GM04503 (cell line): ENCODE measurements at places on chromosomes 3 and 15.

DNA sequence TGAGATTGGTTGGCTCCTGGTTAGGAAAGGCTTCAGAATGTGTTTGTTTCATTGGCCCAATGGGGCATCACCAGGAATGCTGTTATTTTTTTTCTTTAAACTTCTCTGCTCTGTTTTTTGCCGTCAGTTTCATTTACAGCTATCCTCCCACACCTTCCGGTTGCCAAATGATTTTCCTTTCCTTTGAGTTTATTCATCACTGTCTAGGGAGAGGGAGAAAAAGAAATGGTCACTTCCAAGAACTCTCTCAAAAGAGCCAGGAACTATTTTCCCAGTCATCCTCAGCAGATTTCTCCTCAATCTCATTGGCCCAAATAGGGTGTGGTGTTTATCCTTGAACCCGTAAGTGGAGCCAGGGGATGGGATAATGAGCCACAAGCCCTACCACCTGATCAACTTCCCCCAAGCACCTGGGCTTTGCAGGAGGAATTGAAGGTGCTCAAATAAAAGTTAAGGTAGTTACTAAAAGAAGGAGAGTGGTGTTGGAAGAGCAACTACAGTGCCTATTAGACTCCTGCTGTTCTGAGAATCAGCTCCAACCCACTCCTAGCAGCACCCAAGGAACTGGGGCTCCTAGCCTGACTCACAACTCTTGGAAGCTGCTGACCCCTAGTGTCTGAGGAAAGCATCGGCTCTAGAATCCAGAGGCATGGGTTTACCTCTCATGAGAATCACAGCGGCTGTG lies 183.8 kb upstream of the IL12A start:
- DNase-seq, result no peak

GRCh38 chr15:84883916-84884781 lies at the start of gene SLC28A1:
TSS of gene SLC28A1 (plus strand) at chr15:84884662. CDS start at chr15:84887761, 3,099 bp downstream.
- DNase-seq, result no peak

- DNase-seq, result no peak
These were observed 135.1 kb upstream of the SEMA6D start for GRCh38 chr15:47582233-47582632.

- DNase-seq, result no peak
These were observed 813.1 kb downstream of the NAALADL2 start for GRCh38 chr3:175672119-175672689.

DNA sequence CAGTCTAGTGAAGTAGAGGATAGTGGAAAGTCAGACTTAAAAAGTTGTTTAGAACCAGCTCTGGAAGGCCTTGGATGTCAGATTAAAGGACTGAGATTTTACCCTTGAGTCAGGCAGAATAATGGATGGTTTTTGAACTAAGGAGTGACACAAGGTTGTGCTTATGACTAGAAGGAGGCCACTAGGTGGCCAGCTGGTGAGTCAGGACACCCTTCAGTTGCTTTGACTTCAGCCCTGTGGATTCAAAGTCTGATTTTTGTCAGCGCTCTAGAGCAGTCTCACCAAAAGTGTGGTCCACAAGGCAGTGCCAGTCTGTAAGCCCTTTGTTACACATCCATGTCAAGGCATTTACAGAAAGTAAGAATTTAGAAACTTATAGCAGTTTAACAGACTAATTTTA lies 3.8 kb upstream of the GABPB1 start:
- no peak for DNase-seq

GRCh38 chr15:59491062-59491461 lies 53.1 kb downstream of the FAM81A start:
- no peak for DNase-seq

DNA sequence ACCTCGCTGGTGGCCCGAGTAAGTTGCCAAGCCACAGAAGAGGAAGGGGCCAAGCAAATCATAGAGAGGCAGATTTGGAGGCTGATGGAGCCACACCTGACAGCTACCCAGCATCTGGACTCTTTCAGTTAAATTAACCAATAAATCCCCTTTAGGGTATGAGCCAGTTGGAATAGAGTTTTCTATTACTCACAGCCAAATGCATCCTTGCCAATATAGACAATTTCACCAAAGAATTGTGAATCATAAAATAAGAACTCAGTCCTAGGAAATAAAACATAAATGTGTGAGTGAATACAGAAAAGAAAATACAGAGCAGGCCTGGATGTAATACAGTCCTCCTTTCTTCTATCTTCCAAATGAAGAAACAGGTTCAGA lies 161.6 kb upstream of the ANKRD28 start:
- no peak for DNase-seq

DNA sequence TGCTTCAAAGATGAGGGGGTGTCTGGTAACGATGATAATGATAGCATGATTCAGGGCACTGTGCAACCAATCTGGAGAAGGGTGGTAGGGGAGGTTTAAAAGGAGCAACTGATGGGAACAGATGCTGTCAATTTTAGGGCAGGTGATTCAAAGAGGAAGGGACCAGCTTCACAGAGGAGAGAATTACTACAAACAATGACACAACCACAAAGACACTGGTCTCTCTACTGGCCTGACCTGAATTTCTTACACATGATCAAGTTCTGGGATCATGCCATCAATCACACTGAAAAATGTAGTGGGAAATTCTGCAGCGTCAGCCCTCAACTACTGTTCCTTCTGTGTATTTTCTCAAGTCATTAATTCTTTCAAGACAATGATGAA lies 2.6 kb upstream of the CDV3 start:
- DNase-seq, result no peak

- no peak for DNase-seq
These were observed 678 bp downstream of the DOCK3 start for GRCh38 chr3:50675179-50676030.

- DNase-seq, result no peak
These were observed 1.7 kb downstream of the EMC7 start for GRCh38 chr15:34099914-34100313.

DNA sequence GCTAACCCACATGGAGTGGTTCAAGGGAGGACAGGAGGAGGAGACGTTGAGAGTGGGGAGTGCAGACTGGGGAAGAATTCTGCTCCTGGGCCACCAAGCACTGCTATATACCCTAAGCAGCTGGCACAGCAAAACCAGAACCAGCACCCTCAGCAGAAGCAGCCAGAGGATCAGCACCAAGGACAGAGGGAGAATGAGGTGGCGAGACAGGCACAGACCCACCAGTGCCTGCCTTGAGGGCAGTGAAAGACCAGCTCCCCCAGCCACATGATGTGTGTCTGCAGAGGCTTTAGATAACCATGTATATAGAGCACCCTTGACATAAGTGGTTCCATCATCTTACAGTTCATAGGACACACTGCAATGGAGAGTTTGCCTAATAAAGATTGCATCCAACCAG lies 319.0 kb downstream of the GABRB3 start:
- no peak for DNase-seq

GRCh38 chr15:57777003-57777402 lies 70.5 kb downstream of the POLR2M start:
- DNase-seq, result no peak

- no peak for DNase-seq
These were observed 37.7 kb upstream of the FGD5 start for GRCh38 chr3:14780927-14781507.

- DNase-seq, result no peak
These were observed 131.8 kb downstream of the FOXB1 start for GRCh38 chr15:60135961-60136360.

GRCh38 chr15:36479200-36479896 lies 100.1 kb upstream of the CDIN1 start:
- peak; percentile 54 for DNase-seq

DNA sequence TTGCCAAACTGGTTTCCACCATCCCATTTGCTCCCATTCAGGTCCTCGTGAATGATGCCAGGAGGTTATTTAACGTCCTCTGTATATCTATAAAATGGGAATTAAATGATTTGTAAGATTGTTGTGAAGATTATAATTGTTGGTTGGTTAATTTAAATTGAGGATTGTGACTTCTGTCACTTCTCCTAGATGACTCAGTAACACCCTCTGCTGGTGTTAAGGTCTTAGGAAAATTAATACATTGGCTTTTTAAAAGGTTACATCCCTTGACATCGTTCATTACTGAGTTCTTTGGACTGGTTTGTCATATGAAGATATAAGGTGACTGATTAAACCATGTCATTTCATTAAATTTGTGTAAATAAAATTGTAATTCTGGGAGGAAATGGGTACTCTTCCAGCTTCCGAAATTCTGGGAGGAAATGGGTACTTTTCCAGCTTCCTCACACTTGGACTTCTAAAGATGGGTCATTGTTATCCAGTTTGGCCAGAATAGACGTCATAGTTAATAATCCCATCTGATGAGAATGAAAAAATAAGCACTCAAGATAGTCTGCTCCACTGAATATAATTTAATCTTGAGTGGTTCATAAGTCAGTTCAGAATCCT lies 33.3 kb upstream of the PAQR5 start:
- DNase-seq, result no peak

- no peak for DNase-seq
These were observed 231.1 kb upstream of the BHLHE40 start for GRCh38 chr3:4748127-4748526.

GRCh38 chr15:87648278-87648677 lies 608.3 kb downstream of the NTRK3 start:
- no peak for DNase-seq

DNA sequence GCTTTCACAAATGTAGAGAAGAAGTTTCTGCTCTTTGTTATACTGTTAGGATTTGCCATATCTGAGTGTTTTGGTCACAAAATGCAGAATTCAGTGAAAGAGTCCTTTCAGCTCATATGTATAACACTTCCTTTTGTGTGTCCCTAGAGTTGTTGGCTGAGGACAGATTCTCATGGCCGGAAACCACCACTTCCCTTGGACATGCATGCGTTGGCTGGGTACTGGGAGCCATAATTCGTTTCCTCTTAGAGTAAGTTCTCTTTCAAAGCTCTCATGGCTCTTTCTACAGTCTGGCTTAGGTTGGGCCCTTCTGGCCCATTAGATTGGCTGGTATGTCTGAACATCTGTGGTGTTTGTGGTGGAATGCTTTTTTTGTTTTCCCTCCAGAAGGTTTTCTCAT lies 298.5 kb downstream of the DIPK2A start:
- DNase-seq, result no peak

DNA sequence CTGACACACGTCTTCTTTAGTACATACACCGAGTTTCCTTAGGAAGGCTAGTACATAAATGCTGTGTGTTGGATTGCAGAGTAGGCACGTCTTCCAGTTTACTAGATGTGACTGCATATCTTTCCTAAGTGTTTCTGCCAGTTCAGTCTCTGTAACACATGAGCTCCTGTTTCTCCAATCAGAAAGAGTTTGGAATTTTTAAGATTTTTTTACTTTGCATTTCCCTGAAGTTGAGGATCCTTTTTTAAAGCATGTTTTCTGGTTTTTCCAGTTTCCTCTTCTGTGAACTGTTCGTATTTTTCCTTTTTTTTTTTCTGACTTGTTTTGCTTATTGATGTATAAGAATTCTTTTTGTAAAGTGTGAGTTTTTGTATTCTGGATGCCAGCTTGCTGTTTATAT lies 7.5 kb upstream of the POLR2M start:
- DNase-seq, result no peak
